ENCODE measurements at places on chromosomes 13 and 19.

- no peak for DNase-seq
These were observed 60.3 kb upstream of the ZNF536 start for GRCh38 chr19:30311911-30312310.

GRCh38 chr19:49929121-49929610, at the start of the genes ATF5 and NUP62:
TSS of gene ATF5 (plus strand) at chr19:49929205. CDS start at chr19:49930851, 1,646 bp downstream.
TSS of gene NUP62 (minus strand) at chr19:49929504. CDS start at chr19:49909807, 19,697 bp downstream.
- DNase-seq, result peak; percentile 92

GRCh38 chr13:26541041-26541440, 16.4 kb upstream of the WASF3 start:
- no peak for DNase-seq

GRCh38 chr13:77036279-77036678, 9.3 kb upstream of the FBXL3 start:
- DNase-seq, result no peak

DNA sequence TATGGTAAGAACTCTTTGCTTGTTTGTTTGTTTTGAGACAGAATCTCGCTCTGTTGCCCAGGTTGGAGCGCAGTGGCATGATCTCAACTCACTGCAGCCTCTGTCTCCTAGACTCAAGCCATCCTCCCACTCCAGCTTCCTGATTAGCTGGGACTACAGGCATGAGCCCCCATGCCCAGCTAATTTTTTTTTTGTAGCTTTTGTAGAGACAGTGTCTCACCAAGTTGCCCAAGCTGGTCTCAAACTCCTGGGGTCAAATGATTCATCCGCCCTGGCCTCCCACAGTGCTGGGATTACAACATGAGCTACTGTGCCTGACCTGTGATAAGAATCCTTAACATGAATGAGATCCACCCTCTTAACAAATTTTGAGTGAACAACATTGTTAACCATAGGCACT, 183.9 kb upstream of the TSHZ3 start:
- DNase-seq, result no peak

DNA sequence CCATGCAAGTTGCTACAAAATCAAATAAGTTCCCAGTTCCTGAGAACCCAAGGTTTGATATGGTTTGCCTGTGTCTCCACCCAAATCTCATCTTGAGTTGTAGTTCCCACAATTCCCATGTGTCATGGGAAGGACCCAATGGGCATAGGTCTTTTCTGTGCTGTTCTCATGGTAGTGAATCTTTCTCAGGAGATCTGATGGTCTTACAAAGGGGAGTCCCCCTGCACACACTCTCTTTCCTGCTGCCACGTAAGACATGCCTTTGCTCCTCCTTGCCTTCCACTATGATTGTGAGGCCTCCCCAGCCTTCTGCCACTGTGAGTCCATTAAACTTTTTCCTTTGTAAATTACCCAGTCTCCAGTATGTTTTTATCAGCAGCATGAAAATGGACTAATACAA, 28.5 kb upstream of the TSHZ3 start:
- no peak for DNase-seq

GRCh38 chr13:79637133-79637763, 156.3 kb downstream of the NDFIP2 start:
- no peak for DNase-seq

DNA sequence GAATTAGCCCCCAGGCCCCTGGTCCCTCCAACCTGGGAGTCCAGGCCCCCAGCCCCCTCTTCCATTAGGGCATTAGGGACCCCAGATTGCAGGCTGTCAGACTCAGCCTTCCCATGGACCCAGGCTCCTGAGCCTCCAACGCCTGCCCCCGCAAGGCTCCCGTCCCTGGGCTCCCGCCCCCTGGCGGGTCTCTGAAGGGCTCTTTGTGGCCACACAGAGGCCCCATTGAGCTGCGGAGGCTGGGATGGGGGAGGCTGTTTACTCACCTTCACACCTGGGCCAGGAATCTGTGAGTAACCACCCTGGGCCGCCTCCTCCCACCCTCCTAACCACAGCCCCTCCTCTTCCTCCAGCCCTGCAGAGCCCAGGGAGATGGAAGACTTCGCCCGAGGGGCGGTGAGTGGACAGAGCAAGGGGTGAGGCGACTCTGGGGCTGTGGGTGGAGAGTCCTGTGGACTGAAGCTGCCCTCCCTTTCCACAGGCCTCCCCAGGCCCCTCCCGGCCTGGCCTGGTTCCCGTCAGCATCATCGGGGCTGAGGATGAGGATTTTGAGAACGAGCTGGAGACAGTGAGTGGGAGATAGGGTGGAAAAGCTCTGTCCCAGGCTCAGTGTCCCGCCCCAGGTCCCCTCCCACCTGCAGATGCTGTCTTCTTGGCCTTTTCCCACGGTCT, 4.9 kb downstream of the ARHGEF1 start:
- DNase-seq, result peak; percentile 78

DNA sequence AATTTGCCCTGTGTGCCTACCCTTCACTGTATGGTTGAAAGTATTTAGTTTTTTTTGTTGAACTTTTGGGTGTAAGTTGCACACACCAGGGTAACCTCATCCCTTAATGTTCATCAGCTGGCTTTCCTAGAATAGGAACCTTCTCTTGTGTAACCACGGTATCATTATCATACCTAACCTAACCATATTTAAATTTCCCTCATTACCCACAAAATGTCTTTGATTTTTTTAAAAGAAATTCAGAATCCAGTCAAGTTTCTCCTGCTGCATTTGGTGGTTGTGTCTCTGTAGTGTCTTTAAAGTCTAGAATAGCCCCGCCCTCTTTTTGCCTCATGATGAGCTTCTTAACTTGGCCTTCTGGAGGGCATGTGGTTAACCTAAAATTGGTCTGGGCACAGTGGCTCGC, 80.3 kb downstream of the RYR1 start:
- no peak for DNase-seq

DNA sequence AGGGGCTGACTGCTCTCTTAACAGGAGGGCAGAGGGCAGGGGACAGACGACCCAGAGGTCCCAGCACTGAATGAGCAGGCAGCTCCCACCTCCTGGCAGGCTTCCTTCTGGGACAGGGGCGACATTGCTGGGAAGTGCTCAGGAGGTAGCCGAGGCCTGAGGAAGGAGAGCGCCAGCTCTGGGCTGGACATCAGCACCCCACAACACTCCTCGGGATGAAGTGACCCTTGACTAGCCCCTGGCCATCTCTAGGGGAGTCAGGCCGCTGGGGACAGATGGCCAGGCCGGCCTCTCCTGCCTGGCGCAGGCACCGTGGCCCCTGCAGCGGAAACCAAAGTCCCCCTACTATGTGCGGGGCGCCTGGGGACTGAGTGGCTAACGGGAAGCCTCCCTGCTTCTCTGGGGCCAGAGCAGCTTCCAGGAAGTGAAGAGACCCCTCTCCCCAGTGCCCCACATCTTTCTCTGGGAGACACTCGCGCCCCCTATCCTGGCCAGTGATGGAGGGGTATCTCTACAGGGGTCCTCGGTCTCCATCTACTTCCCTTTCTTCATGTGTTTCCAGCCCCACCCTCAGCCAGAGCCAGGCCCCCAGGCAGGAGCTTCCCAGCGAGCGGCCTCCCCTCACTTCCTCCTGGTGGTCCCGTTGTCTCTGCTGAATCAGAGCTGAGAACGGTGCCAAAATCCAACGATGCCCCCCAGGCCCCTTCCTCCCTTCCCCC, 10.1 kb downstream of the PRR36 start:
- DNase-seq, result no peak

- DNase-seq, result no peak
These were observed 297.4 kb upstream of the SGCG start for GRCh38 chr13:22883262-22883840.

GRCh38 chr13:23701186-23701585, 131.0 kb downstream of the TNFRSF19 start:
- no peak for DNase-seq

DNA sequence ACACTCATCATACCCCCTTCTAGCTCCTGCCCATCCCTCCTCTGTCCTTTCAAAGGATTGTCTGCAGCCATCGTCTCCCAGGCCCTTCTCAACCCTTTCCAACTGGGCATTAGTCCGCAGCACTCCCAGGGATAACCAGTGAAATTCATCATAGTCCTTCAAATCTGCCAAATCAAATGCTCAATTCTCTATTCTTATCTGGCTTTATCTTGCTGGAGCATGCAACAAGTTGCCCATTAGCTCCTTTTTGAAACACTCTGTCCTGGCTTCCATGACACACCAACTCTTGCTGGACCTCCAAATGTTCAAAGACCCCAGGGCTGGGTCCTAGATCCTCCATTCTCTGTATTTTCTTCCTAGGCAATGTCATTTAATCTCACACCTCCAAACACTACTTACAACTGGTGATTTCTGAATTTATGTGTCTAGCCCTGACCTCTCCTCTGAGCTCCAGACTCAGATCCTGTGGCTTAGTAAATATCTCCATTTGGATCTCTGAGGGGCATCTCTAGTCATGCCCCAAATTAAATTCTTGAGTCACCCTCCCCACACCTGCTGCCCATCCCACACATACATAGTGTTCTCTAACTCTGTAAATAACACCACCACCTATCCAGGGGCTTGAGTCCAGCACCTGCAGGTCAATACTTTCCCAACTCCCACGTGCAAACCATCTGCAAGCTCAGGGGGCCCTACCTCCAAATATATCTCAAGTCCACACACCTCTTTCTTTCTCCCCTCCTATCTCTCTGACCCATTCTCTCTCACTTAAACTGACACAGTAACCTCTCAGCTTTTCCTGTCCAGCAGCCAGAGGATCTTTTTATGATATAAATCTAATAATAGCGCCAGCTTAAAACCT, 9.1 kb upstream of the ANKRD10 start:
- no peak for DNase-seq

All from stimulated activated CD4-positive, alpha-beta T cell treated with anti-CD3 and anti-CD28 coated beads, Interleukin-15, amount 100 ng/mL, for 1 hour (primary cell).